Stomach (tissue), 19 donors: ENCODE measurements at places on chromosomes 1 and 21.

GRCh38 chr1:228333739-228334115 lies 72.9 kb downstream of the TRIM11 start:
- DNase-seq, result peak; percentile 18

DNA sequence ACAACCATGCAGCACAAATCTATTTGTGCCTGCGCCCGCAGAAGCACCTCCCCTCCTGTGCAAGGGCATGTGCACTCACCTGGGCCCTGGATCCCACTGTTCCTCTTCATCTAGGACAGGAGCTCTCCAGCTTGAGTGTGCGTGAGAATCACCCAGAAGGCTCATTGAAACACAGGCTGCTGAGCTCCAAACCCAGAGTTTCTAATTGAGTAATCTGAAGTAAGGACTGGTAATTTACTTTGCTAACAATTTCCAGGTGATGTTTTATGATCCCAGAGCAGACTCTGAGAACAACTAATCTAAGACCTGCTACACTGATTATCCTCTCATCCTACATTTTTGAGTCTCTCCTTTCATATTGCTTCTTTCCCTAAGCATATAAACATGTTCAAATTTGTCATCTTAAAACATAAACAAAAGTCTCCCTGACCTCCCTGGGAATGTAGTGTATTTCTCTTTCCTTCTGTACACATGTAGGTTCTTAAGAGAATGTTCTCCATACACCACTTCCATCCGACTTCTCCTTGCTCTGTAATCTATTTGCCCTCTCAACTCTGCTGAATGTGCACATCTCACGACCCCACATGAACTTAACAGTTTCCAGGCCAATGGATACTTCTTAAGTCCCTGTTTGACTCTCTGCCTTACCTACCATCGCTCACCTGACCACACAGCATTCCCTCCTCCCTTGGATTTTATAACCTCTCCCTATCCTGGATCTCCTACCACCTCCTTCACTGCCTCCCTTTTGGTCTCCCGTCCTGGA lies 522.5 kb downstream of the SMYD3 start:
- no peak for DNase-seq

DNA sequence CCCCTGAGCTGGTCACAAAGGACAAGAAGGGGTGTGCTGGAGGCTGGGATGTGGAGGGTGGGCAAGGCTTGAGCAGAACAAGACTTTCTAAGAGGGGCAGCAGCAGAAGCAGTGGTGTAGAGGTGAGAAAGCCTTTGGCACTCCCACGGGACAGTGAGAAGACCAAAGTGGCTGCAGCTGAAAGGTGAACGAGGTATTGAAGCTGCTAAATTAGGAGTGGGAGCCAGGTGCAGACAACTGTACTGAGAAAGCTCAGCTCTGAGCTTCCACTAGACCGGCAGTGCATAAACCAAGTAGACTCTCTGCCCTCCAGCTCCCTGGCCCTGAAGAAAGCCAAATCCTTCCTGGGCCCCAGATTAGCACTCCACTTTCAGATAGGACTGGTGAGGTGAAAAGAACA lies 93.0 kb downstream of the VWA5B1 start:
- DNase-seq, result no peak

DNA sequence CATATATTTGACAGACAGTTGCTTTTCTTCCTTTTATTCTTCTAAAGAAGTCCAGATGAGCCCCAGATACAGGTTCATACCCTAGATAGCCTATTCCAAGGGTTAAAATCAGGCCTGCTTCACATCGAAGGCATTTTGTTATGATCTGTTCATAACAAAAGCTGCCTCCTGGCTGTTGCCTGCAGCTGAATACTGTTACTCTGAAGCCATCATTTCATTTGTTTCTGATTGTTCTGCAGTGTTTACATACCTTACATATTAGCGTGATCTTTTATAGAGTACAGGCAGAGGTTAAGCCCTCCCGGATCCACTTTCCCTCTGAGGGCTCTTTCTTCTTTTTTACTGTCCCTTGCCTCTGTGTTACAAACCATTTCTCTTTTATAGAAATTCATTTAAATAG lies 219.0 kb upstream of the HOOK1 start:
- DNase-seq, result peak; percentile 45

DNA sequence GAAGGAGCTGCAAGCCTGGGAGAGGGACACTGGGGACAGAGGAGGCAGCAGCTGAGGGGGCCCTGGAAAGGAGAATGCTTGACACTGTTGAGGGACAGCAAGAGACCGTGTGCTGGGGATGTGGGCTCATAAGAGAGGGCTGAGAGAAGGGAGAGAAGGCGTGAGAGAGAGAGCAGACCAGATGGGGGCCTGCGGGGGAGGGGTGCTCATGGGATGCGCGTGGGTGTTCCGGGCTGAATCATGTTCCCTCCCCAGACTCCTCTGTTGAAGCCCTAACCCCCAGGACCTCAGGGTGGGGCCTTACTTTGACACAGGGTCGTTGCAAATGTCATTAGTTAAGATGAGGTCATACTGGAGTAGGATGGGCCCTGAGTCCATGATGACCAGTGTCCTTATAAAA lies 40.8 kb downstream of the NTPCR start:
- DNase-seq, result no peak

DNA sequence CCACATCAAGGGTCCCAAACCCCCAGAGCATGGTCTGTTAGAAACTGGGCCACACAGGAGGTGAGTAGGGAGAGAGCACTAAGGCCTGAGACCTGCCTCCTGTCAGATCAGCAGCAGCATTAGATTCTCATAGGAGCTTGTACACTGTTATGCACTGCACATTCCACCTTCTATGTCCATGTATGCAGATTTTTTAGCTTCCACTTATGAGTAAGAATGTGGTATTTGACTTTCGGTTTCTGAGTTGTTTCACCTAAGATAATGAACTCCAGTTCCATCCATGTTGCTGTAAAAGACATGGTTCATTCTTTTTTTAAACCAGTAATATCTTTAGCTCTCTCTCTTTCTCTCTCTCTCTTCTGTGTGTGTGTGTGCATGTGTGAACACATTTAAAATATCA lies 663 bp upstream of the GBP6 start:
- DNase-seq, result no peak

DNA sequence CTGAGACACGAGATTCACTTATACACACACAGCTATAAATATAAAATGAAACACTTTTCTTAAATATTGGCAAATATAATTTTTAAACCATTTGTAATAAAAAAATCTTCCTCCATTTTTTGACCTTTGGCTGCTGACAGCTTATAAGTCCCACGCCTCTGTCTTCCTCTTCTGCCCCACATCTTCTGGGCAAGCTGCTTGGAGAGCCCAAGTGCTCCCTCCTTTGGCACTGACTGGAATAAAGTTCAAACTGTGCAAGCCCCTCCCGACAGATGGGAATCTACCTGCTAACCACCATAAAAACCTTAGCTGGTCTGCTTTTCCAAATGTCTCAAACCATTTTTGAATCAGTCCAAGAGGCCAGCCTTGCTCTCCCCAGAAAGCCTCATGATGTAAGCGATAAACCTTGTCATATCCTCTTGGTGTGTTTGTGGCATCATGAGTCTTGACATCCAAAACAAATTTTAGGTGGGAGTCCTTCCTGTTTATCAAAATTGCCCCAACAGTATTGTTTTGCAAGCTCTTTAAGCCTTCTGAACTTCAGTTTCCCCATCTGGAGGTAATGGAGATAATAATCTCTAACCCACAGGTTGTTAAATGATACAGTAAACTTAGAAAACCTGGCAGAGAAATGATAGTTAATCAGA lies 99.8 kb downstream of the SNX7 start:
- DNase-seq, result no peak

- no peak for DNase-seq
These were observed 87.0 kb downstream of the TNR start for GRCh38 chr1:175656416-175656815.

GRCh38 chr1:187203257-187203656 lies 374.5 kb downstream of the PLA2G4A start:
- no peak for DNase-seq

DNA sequence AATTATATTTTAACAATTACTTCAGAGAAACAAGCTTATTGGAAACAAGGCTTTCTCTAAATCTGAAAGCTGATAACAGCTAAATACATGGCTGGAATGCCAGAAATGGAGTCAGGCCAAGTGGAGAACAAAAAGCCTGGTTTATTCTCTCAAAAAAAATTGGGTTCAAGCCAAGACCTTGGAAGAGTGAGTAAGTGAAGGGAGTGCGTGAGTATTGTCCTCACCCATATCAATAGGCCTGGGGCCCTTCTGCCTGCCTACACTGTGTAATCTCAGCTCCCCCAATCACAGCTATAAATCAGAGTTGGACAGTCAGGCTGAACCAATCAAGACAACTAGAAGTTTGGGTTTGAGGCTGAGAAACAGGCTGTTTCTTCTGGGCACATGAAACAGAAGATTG lies 7.4 kb downstream of the KYAT3 start:
- DNase-seq, result peak; percentile 57

DNA sequence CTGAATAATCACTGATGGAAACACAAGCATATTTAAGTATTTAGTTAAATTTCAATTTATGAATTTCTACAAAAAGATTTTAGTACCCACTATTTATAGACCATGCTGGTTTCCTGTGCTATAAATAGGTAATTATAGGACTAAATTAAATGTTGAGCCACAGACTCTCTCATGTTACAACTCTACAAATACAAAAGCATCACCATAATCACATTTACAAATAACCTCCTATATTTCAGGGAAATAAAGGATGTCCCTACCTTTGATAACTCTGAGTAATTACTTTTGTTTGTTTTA lies 32.6 kb upstream of the CCDC190 start:
- DNase-seq, result no peak

GRCh38 chr21:46157987-46158451 lies 2.6 kb upstream of the FTCD start:
- no peak for DNase-seq

GRCh38 chr21:39581414-39581813 lies 31.3 kb upstream of the B3GALT5 start:
- DNase-seq, result no peak
